Stimulated activated CD8-positive, alpha-beta memory T cell treated with anti-CD3 and anti-CD28 coated beads, Interleukin-4, amount 100 ng/mL, for 4 hours (primary cell): ENCODE measurements at places on chromosomes 3 and 15.

DNA sequence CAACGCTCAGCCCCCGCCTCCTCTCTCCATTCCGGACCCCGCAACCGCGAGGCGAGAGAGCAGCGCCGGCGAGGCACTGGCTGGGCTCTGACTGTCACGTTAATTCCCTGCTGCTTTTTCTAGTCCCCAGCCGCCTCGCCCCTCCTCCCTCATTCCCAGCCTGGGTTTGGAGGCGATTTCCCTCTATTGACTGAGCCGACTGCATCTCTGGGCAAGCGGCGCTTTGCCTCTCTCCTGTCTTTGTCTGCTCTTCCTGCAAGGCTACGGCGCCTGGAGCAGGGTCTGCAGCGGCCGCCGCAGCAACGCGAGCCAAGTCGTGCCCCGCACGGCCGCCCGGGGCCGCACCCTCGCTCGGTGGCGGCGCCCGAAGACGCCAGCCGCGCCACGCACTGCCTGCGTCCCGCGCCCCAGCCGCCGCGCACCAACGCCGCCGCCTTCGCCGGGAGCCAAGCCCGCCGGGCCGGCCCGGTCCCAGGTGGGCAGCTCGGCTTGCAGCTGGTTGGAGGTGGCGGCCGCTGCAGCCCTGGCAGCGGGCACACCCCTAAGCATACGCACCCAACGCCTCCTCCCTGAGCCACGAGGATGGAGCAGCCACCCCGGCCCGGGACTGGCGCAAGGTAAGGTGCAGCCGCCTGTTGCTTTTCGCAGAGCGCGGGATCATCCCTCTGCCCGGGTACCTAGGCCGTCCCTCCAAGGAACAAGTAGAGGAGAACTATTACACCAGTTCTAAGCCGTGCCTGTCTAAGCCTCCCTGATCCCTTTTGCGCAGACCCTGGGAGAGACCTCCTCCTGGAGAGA, at the start of gene LRRC3B:
TSS of gene LRRC3B (plus strand) at position 152 of the 798 bp plus-strand sequence. CDS start 86,901 bp downstream, outside the sequence.
- no peak for DNase-seq

DNA sequence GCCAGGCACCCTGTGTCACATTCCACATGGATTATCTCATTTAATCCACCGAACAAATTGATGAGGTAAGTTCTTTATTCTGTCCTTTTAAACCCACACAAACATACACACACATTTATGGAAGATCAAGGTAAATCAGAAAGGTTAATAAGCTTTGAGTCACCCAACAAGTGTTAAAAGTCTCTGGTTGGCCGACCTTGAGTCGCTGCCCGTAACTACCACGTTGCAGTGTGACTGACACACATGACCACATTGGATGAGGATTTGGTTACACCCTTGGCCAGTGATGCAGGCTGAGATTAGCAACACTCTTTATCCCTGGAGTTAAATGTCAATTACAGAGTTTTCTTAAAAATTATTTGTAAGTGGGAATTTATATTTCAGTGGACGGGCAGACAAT, 19.2 kb downstream of the FOXP1 start:
- no peak for DNase-seq

- DNase-seq = no peak
These were observed 31.9 kb downstream of the ROBO2 start for GRCh38 chr3:77071809-77072208.

DNA sequence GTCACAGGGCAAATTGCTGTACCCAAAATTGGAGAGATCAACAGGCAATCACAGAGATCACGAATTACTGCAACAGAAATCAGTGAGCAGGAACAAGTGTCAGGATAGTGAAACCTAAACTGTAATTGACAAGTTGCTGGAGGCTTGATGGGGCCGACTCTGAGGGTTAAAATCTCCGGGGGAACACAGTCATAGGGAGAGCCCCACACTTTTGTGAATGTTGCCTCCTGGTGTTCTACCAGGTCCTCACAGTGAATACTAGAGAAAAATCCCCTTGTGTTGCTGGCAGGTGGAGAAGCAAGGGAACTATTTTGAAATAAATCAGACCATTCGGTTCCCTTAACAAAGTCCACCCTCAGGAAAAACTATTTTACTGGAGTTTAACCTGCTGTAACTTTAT, 697.5 kb upstream of the CBLB start:
- no peak for DNase-seq

DNA sequence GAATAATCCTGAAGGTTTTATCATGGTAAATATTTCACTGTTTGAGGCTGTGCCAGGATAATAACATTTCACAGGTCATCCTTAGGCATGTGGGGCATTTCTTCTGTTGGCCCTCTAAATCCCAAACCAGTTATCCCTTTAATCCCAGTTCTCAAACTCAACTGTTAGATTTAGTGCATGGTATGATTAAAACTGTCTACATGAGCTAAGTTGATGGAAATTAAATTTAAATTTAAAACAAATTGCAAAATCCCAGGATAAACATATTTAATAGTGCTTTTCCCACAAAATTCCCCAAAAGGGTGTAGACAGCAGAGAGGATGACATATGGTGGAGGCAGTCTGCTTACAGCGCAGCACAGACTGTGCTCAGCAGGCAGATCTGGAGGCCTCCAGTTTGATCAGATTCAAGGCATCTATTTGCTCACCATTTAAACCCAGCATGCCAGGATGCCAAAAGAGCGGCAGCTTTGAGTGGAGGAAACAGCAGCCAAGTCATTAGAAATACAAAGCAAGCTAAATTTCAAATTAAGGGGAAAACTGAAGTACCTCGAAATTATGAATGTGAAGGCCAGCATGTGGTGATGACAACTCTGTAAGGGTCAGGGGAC, 325.8 kb downstream of the KCNH8 start:
- no peak for DNase-seq
